ENCODE measurements at places on chromosomes 16 and 17.

- DNase-seq = no peak
These were observed at the start of gene ATP2A1 for GRCh38 chr16:28878083-28878926. ATP2A1 (plus strand) TSS chr16:28878488; CDS start chr16:28878672, 184 bp downstream.

DNA sequence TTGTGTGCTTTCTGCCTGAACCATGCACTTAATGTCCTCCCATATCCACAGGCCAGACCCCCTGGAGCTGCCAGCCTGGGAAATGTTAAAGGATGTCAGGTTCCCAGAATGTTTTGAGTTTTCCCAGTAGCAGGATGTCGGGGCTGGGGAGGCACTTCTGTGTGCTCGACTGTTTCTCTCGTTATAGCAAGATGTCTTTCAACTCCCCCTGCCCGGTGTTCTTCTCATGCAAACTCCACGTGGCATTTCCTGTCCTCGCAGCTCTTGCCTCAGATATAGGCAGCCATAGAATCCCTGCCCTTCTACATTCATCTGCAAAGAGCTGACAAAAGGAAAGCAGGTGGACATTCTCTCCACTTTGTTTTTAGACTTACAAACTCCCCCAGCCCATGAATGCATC lies 457.2 kb upstream of the CDH11 start:
- DNase-seq = no peak

DNA sequence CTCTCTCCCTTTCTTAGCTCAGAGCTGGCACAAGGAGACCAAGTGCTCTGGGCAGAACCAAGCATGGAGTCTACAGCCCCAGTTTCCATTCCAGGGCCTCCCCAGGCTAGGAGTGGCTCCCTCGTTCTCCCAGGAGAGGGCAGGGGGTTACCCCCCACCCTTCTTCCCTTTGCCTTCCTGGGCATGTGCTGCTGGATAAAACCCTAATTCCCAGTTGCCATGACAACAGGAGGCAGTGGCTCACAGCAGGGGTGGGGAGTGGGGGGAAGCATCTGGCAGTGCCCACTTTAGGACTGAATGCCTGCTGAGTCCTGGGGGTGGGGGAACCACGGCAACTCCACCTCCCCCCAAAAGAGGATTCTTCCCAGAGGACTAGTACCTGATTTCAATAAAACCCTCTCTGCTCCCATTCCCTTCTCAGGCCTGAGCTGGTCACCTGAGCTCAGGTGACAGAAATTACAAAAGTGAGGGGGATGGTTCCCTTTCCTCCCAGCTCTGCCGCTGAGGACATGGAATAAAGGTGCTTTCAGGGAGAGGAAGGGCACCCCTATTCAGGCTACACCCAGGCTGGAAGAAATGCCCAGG lies 1.8 kb downstream of the MPP2 start:
- no peak for DNase-seq

DNA sequence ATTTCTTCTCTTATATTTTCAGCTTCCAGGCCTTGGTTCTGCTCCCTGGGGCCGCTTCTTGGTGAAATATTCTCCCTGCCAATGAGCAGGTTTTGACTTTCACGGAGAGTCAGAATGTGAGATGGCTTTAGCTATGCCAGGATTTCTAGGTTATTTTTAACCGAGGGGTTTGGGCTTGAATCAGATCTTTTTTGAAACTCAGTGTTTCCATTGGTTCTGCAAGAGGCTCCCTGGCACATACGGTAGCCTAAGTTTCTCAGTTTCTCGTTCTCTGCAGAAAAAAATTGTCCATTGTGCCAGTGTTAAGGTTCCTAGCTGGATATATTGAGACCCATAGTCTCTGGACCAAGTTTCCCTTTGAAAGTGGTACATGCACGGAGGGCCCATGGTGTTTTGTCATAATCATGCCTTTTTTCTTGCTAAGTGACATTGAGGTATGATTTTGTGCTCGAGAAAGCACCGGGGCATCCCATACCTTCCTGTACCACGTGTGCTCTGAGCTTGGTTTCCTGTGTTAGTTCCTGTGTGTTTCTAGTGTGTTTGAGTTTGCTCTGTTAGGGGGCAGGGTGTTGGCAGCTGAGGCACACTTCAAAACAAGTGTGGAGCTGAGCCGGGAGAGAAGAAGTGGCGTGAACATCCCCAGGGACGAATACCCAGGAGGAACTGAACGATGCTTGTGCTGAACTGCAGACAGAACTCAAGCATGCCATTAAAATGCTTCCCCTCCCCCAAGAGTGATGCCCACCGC lies 127.2 kb downstream of the HS3ST3B1 start:
- no peak for DNase-seq

GRCh38 chr17:43151880-43152456 lies 19.0 kb upstream of the NBR1 start:
- DNase-seq = no peak

DNA sequence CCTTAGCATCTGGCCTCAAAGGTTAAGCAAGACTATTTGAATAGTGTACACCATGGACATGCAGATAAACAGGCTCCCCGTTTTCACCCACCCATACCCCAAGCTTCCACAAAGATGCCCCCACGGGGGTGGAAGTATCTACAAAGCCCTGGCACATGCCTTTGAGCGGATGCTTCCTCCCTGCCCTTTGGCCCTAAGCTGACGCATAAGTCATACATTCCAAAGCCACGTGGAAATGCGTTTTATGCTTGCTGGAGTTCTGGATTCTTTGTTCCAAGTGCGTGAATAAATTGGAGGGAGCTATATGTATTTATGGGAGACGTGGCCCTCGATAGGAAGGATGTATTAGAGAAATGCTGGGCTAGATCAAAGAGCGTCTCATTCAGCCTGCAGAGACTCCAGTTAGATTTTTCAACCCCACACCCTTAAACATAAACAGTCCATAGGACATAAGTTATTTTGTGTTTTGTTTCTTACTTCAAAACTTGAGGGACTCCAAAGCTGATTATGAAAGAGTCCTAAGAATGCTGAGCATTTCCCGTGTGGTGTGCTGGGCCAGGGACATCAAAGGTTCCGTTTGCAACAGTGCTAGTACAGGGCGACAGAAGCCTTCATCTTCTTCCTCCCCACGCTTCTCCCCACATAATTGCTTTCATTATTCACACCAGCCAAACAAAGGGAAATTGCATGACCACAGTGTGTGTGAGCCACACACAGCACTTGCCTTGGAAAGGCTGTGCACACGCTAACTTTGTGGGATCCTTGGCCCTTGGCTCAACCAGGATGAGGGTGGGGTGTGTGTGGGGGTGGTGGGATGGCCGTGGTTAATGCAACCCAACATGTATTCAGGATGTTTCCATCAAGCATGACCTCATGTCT lies 73.6 kb downstream of the WIPI1 start:
- no peak for DNase-seq

DNA sequence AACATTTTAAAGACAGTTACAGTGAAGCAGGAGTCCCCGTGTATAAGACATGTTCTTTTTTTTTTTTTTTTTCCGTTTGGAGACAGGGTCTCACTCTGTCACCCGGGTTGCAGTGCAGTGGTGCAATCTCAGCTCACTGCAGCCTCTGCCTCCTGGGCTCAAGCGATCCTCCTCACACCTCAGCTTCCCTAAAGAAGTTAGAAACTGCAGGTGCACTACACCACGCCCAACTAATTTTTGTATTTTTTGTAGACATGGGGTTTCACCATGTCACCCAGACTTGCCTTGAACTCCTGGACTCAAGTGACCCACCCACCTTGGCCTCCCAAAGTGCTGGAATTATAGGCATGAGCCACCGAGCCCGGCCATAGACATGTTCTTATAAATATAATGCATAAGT lies 3.0 kb downstream of the EVI2B start:
- DNase-seq = no peak

DNA sequence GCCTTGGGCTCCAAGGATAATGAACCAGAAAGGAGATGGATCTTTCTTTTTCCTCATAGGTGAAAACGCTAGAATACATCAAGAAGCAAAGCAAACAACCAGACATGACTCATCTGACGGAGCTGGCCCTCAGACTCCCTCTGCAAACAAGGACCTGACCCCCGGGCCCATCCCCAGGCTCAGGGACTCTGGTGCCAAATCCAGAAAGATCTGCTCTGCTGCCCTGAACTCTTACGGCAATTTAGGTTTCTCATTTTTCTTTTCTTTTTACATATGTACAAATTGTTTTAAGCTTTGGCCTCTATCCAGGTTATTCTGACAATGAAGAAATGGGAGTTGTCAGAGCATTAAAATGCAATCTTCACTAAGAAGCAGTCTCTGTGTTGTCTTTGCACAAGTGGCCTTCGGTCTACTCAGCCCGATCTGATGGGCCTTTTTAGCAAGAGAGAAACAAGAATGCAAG lies 17.7 kb downstream of the KNOP1 start:
- DNase-seq = no peak

DNA sequence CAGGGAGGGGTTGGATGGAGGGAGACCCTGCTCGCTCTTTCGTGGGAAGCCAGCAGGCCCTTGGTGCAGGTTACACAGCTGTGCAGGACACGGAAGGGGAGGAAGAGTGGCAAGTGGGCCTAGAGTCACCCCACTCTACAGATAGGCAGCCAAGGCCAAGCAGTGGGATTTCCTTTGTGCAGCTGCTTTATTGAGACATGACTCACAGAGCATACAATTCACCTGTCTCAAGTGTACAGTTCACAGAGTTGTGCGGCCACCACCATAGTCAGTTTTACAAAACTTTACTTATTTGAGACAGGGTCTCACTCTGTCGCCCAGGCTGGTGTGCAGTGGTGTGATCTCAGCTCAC lies 91.2 kb upstream of the CIBAR2 start:
- DNase-seq = no peak

DNA sequence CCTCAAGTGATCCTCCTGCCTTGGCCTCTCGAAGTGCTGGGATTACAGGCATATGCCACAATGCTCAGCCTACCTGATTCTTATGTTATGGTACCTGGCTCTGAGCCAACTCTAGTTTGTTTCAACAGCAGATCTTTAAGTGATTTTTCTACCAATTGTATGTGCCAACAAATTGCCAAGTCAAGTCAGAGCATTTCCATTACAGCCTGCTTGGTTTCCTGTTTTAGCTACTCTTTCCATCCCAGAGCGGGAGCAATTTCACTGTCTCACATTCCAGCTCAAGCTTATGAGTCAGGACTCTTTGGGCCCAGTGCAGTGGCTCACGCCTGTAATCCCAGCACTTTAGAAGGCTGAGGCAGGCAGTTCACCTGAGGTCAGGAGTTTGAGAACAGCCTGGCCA lies 30.8 kb upstream of the RBBP6 start:
- DNase-seq = no peak

DNA sequence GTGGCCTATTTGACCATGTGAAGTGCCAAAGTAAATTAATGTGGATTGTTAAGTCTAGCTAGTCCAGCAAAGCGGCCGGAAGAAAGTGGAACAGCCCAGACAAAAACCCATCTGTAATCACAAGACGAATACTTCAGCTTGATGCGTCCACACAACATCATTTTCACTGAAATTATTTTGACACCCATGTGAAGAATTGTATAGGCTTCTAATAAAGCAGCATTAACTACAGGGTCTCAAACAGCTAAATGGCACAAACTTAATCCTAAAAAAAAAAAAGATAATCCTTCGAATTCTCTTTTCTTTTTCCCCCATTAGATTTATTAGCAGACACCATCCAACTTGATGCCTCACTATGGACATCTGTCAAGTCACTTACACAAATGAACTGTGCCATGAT lies 73.8 kb downstream of the TOX3 start:
- no peak for DNase-seq

DNA sequence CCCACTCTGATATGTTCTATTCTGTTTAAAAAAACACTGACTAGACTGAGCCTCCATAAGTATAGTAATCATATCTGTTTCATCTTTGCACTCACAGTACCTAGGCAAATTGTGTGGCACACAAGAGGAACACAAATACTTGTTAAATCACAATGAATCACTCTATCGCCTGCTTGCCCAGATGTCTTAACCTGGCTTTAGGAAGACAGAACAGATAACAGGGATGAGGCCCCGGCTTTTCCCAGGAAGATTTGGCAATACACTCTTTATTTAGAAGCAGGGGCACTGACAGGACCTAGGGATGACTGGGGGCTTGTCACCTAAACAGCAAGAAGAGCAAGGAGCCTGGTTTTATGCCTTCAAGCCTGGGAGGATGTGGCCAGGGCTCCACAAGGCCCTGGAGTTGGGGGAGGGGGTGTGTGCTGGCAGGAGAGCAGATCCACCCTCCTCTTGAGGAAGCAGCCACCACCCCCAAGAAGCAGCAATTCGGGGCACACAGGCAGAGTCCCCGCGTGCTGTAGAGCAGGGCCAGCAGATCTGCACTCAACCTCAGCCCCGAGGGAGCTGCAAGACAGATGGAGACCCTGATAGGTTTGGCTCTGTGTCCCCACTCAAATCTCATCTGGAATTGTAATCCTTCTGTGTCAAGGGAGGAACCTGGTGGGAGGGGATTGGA lies 41.0 kb upstream of the KSR1 start:
- DNase-seq = no peak

Measured in CD4-positive, alpha-beta T cell (primary cell).